Colonic mucosa (tissue), 4 donors: ENCODE measurements at places on chromosomes 12 and 14. TPM values are rescaled to one million over a fixed set of nuclear protein-coding genes. Genes with fewer than 3 reads are reported as not detected.

DNA sequence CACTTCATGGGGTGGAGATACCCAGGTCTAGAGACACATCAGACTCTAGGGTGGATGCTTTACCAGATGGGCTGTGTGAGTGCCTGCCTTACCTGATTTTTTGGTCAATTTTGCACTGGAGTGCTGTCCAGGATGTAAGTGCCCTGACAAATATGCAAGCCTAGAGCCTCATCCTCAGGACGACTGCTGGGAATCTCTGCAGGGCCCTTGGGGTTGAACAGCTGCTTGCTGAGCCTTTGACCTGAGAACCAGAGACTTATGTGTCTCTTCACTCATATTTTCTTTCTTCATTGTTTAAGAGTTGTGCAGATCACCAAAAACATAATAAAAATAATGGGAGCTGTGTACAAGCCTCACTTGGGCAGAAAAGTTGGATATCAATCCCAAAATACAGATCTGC, 551.5 kb upstream of the ATP2B1 start:
- DNase-seq: no peak

DNA sequence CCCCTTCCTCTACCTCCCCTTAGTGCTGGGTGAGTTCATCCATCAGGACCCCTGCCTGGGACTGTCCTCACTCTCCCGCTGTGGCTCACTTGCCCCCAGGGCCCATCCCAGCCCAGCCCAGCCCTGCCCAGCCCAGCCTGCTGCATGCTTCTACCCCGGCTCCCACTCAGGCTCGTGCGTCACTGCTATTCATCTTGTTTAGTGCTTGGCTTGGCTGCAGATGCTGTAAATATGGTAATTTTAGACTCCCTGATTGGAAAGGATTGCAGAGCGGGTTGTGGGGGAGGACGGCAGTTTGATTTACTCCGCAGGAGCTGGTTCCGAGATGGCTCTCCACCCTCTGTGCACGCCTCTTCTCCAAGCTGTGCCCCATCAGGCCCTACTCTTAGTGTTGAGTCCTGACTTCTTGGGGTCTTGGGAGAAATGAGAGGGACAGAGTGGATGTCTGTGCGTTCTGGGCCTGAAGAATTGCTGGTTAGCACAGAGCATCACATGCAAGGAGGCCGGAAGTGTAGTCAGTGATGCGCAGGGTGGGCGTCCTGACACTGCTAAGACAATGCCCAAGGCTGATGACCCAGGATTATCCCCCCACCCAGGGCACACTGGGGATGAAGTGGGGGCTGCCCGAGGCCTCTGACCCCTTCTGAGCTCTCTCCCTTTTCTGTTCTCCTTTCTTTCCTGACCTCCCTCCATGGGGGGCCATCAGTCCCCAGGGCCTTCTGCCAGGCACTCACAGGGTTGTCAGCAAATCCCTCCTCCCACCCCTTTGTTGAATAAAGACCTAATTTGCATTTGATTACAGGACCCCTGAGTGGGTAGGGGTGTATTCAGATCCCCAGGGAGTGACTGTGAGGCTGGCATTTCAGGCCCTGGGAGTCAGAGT, 244.4 kb downstream of the ZFP36L1 start:
- DNase-seq: peak; percentile 66

The OAS1 gene
- total RNA-seq: 98.2 TPM

The CEBPE gene
- total RNA-seq: not detected

DNA sequence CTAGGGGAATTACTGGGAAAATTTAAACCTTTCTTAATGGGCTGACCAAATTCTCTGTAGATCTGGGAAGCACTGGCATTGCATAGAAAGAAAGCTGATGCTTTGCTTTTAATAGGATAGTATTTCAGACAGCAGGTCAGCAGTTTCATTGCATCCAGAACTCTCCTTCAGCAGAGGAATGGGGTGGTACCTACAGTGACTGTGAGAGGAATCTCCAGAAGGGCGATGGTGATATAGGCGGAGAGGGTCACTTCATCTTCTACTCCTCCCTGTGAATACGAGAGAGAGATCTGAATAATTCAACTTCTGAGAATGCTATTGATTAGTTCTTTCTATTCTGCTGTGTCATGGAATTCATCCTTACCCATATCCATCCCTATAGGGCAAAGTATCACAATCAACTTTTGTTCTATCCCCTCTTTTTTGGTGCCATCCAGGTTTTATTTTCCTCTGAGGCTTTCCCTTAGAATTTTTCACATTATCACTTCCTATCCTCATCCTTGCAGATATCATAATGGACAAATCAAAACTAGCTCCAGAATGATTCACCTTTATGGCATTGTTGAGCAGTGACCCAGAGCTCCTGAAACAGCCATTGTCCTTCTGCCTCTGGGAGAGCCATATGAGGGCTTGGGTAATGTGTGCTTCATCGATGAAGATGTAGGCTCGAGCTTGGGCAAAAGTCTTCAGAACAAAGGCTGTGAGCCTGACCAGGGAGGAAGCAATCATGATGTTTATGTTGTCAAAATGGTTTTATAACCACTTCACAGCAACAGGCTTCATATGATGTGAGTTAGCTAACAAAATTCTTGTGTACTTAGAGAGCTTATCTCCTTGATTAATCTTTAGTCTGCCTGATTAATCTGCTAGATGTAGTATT, 38.3 kb downstream of the A2M start:
- no peak for DNase-seq
